Left forelimb (tissue), 1 donor: ENCODE measurements at places on chromosomes 12 and 14.

- no peak for DNase-seq
Observed at GRCh38 chr12:75779891-75780496, 251.6 kb downstream of the PHLDA1 start.

GRCh38 chr14:72583316-72584272, 310.3 kb downstream of the DPF3 start:
- no peak for DNase-seq

DNA sequence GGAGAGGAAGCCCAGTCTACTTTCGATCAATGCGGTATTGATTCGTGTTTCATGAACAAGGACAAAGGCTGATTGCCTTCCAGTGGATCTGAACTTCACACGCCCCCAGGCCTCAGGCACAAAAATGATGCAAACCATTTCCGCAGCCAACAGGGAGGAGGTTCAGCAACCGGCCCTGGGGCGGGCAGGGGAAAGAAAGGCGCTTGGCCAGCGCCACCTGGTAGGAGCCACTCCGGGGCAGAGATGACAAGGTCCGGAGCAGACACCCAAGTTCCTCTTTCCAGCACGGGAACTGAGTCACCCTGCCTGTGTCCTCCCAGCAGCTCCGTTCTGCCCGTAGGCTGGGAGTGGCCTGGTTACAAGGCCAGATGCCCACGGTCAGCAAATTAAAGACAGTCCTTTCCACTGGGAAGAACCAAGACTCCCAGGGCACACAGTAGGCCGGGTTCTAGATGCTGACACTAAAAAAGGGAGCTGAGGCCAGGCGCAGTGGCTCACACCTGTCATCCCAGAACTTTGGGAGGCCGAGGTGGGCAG, 136.3 kb downstream of the SCARB1 start:
- no peak for DNase-seq

GRCh38 chr12:89674326-89674942, 34.2 kb downstream of the ATP2B1 start:
- DNase-seq: no peak

- DNase-seq: no peak
Observed at GRCh38 chr14:106691601-106692291, 1165.4 kb downstream of the TMEM121 start.

DNA sequence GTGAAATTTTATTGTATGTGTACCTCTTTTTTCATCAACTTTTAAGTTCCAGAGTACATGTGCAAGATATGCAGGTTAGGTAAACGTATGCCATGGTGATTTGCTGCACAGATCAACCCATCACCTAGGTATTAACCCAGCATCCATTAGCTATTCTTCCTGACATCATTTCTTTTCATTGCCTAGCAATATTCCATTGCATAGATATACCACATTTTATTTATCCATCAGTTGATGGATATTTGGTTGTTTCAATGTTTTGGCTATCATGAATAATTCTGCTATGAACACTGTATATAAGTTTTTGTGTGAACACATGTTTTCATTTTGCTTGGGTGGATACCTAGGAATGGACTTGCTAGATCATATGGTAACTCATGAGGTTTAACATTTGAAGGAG, 439.9 kb upstream of the SOX5 start:
- no peak for DNase-seq

DNA sequence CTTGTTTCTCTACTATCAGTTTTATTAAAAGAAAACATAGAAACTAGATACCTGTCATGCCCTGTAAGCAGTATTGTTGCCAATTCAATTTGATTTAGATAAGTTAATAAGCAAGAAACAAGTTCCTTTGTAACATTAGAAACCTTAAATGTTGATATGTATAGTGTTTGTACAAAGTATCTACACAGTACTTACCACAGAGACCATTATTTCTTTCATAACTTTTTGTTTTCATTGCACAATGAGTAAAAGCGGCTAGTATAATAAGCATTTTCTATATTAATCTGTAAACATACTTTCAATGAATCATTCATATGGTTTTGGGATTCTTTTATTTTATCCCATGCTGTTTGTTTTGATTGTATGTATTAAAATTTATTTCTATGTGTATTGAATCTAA, 305.1 kb downstream of the TTC6 start:
- no peak for DNase-seq

DNA sequence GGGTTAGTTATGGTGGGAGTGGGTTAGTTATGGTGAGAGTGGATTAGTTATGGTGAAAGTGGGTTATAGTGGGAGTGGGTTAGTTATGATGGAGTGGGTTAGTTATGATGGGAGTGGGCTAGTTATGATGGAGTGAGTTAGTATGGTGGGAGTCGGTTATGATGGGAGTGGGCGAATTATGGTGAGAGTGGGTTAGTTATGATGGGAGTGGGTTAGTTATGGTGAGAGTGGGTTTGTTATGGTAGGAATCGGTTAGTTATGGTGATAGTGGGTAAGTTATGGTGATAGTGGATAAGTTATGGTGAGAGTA, 22.1 kb upstream of the SFSWAP start:
- no peak for DNase-seq

DNA sequence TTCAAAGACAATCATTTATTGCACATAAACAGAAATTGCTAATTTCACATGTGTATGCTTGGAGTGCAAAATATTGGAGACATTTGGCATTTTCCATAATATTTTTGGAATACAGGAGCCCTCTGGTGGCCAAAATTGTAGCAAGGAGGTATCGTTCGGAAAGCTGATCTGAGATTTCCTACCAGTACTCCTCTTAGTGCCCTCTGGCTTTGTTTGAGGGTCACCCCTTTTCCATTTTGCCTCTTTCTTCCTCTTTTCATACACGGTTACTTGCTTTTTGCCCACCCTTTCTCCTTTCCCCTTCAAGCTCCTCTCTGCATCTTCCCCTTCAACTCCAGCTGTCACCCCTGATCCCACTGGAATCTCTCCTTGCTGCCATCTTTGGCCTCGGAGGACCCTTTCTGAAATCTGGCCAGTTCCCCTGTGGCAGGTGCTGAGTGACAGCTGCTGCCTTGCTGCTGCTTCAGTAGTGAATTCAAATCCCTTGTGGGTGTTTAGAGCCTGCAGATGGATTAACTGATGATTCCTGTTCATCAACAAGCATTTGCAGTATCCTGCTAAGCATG, 164.6 kb upstream of the PARP11 start:
- DNase-seq: no peak

DNA sequence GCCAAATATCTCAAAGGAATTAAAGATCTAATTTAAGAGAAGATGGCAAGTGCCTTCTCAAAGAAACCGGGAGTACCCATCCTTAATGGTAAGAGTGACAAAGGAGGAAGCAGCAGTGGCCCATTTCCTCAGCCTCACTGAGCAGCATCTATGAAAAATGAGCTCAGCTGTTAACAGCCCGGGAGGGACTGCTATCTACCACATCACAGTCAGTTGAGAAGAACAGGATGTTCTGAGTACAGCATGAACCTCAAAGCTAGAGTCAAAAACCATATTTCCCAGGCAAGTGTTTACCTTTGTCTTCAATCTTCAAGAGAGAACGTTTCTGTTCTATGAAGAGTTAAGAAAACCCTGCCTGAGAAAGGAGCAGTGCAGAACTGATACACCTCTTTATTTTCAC, 115.0 kb downstream of the BTG1 start:
- no peak for DNase-seq

DNA sequence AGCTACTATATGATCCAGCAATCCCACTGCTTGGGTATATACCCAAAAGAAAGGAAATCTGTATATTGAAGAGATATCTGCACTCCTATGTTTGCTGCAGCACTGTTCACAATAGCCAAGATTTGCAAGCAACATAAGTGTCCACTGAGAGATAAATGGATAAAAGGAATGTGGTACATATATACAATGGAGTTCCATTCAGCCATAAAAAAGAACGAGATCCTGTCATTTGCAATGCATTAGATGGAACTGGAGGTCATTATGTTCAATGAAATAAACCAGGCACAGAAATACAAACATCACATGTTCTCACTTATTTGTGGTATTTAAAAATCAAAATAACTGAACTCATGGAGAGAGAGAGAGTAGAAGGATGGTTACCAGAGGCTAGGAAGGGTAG, 116.6 kb downstream of the HELB start:
- no peak for DNase-seq

GRCh38 chr12:93813972-93814821, 137.0 kb downstream of the CRADD start:
- DNase-seq: no peak

GRCh38 chr14:64681796-64682710, 22.2 kb upstream of the PLEKHG3 start:
- DNase-seq: peak; percentile 83

GRCh38 chr14:59627011-59627520, 50.5 kb upstream of the CCDC175 start:
- DNase-seq: no peak

DNA sequence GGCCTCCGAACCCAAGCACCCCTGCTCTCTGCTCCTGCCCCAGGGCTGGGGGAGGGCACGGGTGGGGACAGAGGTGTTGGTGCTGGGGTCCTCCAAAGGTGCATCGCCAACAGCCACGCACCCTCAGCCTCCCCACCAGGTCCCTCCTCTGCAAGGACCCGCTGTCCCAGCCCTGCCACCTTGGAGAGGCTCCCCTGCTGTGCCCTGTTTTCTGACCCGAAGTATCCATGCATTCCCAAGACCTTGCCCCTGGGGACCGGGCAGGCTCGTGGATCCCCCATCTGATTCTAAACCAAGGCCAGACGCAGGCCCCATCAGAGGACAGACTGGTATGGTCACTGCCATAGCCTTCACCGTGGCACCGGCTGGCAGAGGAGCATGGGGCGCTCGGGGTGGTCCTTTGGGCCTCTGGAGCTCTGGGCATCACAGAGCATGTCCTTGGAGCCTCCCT, 22.7 kb upstream of the BEGAIN start:
- DNase-seq: peak; percentile 59

DNA sequence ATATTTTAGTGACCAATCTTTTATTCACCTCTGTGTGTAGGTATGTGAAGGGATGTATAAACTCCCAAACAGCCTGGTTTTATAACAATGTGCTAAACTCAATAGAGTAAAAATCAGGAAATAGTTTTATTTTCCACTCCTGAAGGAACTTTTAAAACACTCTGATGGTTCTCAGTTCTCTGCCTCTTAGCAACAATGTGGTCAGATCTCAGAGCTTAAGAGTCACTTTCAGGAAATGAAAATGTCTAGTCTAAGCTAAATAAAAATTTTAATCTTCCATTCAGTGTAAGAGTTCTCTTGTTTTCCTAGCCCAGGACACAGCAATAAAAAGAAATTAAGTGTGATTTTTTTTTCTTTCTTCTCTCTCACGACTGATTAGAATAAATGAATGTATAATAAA, 718.0 kb downstream of the C12orf50 start:
- no peak for DNase-seq

GRCh38 chr14:101918065-101918989, 46.0 kb upstream of the DYNC1H1 start:
- DNase-seq: no peak

GRCh38 chr12:110046451-110047187, 1.7 kb downstream of the C12orf76 start:
- no peak for DNase-seq

DNA sequence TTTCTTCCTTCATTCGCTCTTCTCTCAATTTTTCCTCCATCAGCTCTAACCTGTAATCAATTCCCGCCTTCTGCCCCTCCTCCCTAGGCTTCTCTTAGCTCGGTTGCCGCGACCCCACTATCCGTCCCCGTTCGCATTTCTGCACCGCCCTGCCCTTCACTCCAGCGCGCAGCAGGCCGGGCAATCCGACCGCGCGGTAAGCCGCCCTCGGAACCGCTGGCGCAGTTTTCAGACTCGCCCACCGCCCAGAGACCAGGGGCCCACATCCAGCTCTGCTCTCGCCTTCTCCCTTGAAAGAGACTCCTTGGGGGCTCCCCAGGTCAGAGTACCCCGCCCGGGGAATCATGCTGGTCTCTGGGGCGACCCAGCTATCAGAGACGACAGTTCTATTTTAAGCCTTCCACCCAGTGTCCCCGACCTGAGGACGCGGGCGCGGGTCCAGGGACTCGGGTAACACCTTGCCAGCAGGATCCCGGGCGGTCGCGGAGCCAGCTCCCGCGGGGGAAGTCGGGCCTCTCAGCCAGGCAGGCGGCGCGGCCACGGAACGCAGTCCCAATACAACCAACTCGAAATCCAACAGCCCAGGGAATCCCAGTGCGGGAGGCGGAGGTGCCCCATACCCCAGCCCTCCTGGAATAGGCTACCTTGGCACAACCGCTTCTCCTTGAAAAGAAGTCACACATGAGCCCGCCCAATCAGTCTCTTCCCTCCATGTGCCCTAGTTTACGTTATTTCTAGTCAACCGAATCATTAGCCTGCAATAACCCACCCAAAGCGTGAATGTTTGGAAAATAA, 5.7 kb upstream of the SLC38A4 start:
- no peak for DNase-seq

- DNase-seq: no peak
Observed at GRCh38 chr12:92034858-92035401, 110.7 kb downstream of the BTG1 start.

DNA sequence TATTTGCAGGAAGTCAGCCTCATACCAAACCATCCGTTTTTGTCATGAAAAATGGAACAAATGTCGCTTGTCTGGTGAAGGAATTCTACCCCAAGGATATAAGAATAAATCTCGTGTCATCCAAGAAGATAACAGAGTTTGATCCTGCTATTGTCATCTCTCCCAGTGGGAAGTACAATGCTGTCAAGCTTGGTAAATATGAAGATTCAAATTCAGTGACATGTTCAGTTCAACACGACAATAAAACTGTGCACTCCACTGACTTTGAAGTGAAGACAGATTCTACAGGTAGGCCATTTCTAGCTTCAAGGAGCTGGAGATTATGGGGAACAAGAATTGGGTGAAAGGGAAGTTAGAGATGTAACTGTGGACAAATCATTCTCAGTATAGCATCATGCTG, 126.1 kb downstream of the DAD1 start:
- DNase-seq: no peak

GRCh38 chr12:100101000-100101399, 41.7 kb downstream of the BLTP3B start:
- DNase-seq: no peak

GRCh38 chr12:81759190-81760051, at the start of gene PPFIA2:
Gene PPFIA2 (minus strand): TSS chr12:81759350.
- peak; percentile 65 for DNase-seq

DNA sequence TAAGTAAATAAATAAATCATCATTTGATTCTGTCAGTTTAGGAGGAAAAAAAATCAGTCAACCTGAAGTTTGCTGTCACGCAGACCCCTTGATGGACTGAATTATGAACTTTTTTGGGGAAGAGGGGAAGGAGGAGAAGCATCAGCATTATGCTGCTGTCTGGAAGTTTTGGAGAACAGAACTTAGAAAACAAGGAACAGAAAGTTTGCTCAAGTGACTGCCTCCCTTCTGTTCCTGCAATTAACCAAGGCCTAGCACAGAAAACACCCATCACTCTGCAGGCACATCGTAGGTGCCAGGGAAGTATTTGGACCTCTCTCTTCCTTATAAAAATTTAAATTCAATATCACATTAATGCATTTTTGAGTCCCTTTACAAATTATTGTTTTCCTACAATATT, 283.8 kb downstream of the VRK1 start:
- no peak for DNase-seq
